Activated CD4-positive, alpha-beta T cell treated with anti-CD3 and anti-CD28 coated beads, Interleukin-2, amount 10 ng/mL, durations not matched to agents 7 days and 5 days (primary cell): ENCODE measurements at places on chromosomes 2 and 18. TPM values are rescaled to one million over a fixed set of nuclear protein-coding genes. Genes with fewer than 3 reads are reported as not detected.

DNA sequence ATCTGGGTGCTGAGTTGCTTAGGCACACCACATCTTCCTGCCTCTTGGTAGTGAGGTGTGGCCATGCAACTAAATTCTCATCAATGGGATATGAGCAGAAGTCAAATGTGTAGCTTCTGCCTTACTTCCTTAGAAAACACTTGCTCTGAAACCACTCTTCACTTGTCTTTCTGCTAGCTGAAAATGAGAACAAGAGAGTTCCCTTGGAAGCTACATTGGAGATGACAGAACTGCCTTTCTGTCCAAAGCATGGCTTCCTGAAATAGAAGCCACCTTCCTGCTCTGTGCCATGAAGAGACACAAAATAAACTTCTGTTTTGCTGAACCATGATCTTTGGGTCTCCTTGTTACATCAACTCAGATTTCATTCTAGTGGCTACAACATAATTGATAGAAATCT, 659.9 kb downstream of the IRS1 start:
- H3K4me1 ChIP-seq = peaks cover 3% of the 10 kb centered on the region
- H3K27ac ChIP-seq = no peak overlapping the region

DNA sequence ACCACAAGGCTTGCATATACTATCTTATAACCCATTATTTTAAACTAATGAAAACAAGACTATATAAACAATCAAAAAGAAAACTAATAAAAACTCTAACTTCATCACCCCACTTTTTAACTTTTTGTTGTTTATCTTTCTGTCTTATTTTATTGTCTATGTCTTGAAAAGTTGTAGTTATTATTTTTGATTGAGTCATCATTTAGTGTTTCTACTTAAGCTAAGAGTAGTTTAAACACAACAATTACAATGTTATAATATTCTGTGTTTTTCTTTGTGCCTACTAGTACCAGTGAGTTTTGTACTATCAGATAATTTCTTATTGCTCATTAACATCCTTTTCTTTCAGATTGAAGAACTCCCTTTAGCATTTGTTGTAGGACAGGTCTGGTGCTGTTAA, 318.7 kb upstream of the ATP5MC3 start:
- no peak overlapping the region for H3K4me3 ChIP-seq
- no peak overlapping the region for H3K27ac ChIP-seq
- no peaks in the 10 kb centered on the region for H3K4me1 ChIP-seq

Gene DNAH7
- 0.04 TPM for total RNA-seq

Gene APLF
- 2.7 TPM for total RNA-seq
